ENCODE measurements at places on chromosomes 4 and X.

DNA sequence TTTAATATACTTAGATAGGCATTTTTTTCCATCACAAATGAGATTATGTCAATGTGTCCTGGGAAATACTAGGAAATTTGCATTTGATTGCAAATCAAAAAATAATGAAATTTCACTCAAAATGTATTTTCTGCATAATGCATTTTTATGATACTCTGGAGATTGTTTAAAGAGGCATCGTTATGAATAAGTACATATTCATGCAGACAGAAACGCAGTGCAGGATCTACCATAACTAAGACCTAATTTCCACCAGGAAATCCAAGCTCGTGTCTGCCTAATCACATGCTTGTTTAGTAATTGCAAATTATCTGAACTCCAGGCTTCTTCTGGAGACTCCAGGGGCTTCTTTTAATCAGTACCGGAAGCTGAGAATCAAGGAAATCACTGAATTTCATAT lies 163.5 kb upstream of the MXRA5 start:
- no peak for DNase-seq

DNA sequence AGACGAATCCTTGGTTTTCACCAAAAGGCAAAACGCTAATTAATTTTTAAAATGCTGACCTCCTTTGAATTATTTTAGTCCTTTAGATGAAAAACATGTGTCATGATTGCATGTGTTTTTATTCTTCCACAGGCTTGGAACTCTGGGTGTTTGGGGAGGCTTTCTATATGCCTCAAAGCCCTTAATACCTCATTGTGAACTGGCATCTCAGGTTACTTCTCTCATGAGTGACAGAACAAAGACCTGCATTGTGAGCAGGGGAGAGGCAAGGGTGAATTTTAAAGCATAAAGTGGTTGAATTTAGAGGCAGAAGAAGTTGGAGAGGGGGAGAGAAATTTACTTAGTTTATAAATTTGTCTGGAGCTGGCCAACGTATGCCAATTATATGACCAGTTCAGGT lies 119.5 kb downstream of the ARSF start:
- DNase-seq = no peak

DNA sequence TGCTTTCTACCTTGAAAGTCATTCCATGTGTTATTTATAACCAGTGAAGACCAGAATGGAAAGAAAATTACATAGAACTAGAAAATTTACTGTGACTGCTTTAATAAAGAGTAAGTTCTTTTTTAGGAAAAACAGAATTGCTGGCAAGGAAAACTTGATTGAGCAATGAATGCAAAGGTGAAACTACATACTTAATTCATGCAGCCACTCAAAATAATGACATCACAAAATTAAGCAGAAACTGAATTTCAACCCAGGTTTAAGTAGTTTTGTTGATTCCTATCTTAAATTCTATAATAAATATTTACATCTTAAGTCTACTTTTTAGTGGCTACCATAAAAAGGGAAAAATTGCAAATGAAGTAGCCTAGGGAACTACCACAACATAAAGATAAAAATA lies 14.0 kb downstream of the CHM start:
- no peak for DNase-seq

GRCh38 chr4:171746418-171746817 lies 66.8 kb upstream of the GALNTL6 start:
- no peak for DNase-seq

- DNase-seq = no peak
Observed at GRCh38 chr4:3402491-3403347, 39.0 kb upstream of the HGFAC start.

DNA sequence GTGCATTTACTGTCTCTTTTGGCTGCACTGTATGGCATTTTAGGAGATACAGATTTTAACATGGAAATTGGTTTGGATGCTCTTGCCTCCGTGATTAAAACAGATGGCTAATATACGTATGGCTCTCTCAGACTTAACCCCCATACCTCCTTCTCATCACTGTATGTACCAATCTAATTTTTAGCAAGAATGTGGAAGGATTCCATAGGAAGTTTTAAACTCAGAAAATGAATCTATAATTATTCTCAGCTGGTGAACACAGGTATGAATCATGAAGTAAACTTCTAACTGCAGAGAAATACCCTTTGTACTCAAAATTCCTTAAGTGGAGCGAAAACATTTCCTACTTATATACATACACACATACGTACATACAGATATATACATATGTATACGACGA lies 210.5 kb upstream of the NEIL3 start:
- DNase-seq = no peak

- no peak for DNase-seq
Observed at GRCh38 chr4:186813377-186814068, 89.9 kb upstream of the FAT1 start.

- no peak for DNase-seq
Observed at GRCh38 chr4:138398322-138398721, 156.2 kb upstream of the SLC7A11 start.

DNA sequence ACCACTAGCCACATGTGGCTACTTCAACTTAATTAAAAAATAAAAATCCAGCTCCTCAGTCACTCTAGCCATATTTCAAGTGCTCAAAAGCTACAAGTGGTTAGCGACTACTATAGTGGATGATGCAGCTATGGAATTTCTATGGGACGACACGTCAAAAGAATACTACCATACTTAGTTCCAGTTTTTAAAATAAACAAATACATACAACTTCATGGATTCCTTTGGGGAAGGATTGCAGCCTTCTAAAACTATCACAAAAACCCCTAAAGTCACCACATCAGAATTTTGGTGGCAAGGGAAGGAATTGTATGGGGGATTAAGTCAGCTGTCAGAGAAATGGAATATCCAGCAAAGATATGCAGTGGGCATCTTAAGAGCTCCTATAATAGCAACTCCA lies 6.5 kb downstream of the ZNF280C start:
- DNase-seq = no peak

DNA sequence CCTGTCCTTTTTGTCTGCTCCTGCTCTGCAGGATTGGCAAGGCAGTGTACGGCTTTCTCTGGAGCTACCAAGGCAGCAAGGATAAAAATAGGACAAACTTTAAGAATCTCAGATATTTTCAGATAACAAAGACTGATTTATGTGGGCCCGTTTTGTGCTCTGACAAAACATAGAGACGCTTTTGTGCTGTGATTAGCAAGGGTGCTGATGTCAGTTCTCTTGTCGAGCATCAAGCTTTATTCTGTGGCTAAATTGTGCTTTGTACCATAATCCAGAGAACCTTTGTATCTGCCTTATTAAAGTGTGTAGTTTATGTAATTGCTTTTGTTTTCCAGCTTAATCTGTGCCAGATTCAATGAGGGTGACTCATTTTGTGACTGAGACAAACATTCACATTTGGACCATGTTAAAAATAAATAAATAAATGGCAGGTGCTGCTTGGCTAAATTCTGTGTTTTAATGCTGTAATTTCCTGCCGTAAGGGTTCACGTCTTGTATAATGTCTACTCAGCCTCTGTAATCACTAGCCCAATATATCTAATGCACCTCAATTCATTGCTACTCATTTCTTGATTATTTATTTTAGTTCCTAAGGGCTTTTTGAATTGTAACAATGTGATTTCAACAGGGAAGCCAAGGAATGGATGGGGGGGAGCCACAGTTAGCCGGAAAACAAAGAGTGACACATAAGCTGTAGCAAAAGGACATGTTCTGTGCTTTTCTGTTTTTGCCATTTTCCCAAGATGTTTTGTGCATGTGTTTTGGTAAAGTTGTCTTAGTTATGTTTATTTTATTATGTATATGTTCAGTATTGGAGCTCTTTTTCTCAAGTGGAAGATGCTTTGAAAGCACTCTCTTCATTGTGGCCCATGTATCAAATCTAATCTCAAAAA lies 75.1 kb downstream of the GAB1 start:
- DNase-seq = peak; percentile 55

DNA sequence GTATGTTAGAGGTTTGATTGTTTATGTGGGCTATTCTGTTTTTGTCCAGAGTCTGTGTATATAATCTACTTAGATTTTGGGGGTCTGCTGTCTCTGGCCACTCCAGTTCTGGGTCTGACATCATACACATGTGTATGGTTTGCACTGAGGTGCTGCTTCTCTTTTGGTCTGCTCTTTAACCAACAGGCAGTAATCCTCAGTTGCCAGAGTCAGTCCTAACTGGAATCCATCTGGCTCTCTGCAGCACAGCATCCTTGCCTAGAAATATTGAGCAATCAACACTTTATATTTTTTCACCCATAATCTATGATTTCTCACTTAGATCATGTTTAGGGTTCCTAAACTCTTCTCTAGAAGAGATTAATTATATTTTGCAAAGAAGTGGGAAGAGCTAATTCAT lies 98.3 kb upstream of the SFRP2 start:
- DNase-seq = no peak

- DNase-seq = peak; percentile 22
Observed at GRCh38 chr4:22356987-22357596, 158.8 kb downstream of the ADGRA3 start.

DNA sequence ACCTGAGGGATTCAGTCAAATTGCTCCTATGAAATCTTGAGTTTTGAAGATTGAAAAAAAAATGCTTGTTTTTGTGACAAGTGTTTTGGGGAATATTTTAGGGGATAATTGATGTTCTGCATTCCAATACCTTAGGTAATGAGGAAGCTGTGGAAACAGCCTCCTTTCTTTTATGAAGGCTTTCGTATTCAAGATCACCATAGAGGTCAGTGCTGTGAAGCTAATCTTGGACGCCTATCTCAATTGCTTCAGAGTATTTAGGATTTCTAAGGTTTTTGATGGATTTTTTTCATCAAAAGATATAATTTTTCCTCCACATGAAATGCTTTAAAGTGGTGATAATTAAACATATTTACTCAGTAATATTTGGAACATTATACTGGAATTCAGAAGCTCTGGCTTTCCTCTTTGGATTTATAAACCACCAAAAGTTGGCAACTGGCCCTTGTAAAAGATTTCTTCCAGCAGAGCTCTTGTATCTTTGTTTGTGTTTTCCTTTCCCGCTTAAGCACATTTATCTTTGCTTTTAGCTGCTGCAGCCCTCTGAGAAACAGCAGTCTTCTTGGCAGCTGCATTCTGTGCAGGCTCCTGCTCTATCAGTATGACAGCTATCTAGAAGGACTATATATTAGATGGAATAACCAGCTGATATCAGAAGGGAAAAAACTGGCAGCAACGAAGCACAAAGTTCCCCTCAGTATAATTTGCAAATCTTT lies 63.7 kb downstream of the HMGB2 start:
- no peak for DNase-seq

- DNase-seq = no peak
Observed at GRCh38 chr4:27305246-27305645, 444.6 kb downstream of the STIM2 start.

GRCh38 chr4:8719421-8719820 lies 126.9 kb downstream of the CPZ start:
- no peak for DNase-seq

- DNase-seq = no peak
Observed at GRCh38 chrX:45196701-45197100, 4.0 kb downstream of the DIPK2B start.
